ENCODE measurements at places on chromosomes 1 and 21.

DNA sequence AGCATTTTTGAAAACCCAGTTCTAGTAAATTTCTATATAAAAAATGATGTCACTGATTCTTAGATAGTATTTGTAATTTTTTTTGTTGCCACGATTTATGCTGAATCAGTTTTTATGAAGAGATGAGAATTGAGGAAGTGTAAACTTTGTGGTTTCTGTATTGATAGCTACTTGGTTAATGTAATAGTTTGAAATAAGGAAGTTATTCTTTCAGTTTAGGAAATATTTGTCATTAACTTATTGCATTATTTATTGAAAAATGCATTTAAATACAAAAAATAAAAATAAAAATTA, 97.8 kb downstream of the ZFYVE9 start:
- DNase-seq = no peak

- no peak for DNase-seq
These were observed 2.6 kb downstream of the RIMS3 start for GRCh38 chr1:40662864-40663263.

DNA sequence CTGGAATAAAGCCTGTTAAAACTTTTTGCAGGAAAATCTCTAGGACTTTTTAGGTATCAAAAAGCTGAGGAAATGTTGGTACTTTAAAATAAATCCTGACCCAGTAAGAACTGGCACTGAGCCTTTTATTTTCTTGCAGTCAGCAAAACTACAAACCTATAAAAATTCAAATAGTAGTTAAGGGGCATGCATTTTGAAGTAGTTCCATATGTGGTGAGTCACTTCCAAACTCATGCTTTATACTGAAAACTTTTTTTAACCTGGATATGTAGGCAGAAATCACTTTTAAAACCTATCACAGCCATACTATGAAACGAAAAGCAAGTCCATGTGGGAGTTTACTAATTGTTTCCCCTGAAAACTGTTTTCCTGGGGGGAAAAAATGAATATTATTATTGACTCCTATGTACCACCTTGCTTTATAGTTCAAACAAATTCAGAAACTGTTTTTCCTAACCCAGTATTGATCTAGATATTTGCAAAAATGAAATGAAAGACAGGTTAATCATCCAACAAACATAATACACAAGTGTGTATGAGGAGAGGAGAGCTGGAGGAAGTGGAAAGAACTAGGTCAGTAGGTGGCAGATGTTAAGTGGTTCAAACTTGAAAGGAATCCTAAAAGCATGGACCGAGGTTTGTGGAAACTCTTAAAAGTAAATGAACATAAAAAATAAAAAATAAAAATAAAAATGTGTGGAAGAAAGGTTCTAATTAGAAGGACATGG, 30.5 kb downstream of the NRIP1 start:
- DNase-seq = no peak

DNA sequence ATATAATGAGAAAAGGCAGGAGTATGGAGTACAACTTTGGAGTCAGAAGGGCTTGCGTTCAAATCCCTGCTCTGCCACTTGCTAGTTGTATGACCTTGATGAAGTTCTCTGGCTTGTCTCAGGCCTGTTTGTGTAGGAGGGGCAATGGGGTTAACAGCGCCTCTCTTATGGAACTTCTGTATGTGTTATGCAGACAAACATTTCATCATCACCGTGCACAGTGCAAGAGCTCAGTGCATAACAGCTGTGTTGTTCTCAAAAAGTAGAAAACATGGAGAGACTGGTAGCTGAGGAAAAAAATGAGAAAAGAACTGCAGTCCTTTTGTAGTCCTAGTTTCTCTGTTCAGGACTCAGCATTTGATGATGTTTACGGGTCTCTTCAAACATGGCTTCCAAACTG, 10.4 kb upstream of the ZNF648 start:
- DNase-seq = no peak

- DNase-seq = no peak
These were observed 55.2 kb downstream of the IRF2BP2 start for GRCh38 chr1:234554698-234555311.

- no peak for DNase-seq
These were observed 1.7 kb downstream of the ID3 start for GRCh38 chr1:23557471-23558124.

- DNase-seq = no peak
These were observed 6.7 kb downstream of the TRPM2 start for GRCh38 chr21:44360159-44360558.

- no peak for DNase-seq
These were observed 139.9 kb downstream of the TPR start for GRCh38 chr1:186234976-186235686.

DNA sequence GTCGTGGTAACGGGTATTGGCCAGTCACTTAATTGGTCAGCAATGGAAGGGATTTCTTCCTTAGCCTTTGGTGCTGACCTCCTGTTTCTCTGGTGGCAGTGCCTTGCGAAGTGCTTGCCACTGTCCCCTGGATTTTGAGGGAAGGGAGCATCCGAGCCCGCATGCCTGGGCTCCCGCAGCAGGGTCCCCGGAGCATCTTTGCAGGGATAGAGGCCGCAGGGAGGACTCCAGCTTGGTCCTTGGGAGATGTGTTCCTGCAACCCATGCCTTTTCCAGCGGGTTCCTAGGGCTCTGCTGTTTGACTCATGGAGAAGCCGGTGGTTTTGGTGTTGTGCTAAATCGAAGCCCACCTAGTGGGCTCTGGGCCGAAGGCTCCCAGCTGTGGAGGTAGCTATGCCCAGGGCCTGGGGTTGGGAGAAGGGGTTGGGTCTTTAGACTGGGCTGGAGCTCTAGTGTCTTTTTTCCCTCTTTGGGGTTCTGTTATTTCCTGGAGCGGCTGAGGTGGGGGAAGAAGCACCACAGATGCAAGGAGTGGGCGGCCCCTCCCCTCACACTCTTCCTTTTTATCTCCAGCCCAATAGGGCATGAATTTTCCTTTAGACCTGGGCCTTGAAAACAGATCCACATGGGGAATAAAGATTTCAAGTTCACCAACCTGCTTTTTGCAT, 39.0 kb downstream of the PIK3CD start:
- no peak for DNase-seq

DNA sequence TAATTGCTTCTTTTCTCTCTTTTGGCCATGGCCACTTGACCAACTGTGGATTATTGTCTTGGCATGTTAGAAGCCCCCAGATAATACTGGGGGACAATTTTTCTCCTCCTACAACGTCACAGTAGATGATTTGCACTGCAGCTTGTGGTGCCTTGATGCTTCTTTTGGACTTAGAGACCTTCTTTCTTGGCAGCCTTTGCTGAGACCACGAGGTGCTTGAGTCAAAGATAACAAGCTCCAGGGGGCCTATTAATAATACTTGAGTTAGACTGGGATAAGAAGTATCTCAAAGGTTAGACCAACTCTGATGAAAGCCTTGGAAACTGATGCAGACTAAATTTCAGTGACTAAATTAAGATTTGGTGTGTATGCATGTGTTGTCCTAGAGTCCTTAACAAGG, 3.2 kb downstream of the PPP1R12B start:
- DNase-seq = no peak
